ENCODE measurements at places on chromosomes 7 and 10.

DNA sequence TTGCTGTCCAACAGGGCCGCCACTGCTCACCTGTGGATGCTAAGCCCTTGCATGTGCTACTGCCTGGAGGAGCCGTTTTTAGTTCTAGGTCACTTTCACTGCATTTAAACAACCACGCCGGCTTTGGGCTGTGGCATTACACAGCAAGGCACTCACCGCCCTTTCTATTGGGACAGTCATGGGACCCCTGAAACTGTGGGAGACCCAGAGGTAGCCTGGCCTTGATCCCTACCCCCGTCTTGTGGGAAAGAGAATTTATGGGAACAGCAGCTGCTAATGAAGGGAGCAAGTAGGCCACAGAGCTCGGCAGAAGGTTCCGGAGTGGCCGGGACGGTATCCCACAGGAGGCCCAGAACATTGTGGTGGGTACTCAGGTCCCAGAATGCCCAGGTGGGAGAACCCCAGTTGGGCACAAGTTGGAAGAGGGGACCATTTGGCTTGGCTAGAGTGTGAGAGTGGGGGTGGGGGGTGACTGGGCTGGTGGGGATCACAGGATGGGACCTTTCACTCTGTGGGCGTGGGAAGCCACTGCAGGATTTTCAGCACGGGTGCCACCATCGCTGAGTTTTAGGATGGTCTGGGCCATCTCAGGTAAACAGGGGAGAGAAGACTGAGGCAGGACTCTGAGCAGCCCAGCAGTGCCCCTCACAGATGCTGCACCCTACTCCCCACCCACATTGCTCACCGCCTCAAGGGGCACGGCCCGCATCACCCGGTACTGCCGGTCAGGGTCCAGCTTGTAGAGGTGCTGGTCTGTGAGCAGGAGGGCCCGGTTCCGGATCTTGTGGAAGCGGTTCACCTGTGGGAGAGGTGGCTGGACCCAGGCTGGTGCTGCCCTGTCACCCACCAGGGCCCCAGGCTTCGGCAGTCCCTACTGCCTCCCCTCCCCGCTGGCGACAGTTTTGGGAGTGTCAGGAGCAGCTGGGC is 15.2 kb downstream of the MYO1G start:
- H3K27me3 ChIP-seq: no peaks in the 10 kb centered on the region
- H3K27ac ChIP-seq: no peak overlapping the region
- DNase-seq: no peak
- no peak overlapping the region for H3K4me3 ChIP-seq

- H3K27ac ChIP-seq: peak overlapping the region; percentile 86
- peak; percentile 92 for DNase-seq
- peaks cover 2% of the 10 kb centered on the region for H3K36me3 ChIP-seq
These were observed 270.5 kb upstream of the MKLN1 start for GRCh38 chr7:131057015-131057793.

DNA sequence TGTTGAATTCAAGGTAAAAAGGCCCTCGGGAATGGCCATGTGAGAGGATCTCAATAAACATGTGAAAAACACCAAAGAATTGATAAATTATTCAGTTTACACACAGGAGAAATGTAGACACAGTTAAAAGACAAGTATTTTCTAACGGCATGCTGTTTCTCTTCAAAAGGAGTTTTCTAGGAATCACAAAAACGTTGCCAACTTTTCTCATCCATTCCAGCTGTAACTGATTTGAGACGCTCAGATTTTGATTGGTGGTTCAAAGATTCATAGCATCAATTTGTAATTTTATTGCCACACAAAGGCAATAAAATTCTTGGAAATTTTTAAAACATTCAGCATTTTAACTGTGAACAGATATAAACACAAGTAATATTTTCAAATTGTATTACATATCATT is 384.9 kb upstream of the PFKP start:
- DNase-seq: no peak
- no peaks in the 10 kb centered on the region for H3K4me1 ChIP-seq
- no peaks in the 10 kb centered on the region for H3K36me3 ChIP-seq
- no peak overlapping the region for H3K27ac ChIP-seq
- no peaks in the 10 kb centered on the region for H3K27me3 ChIP-seq

- no peaks in the 10 kb centered on the region for H3K27me3 ChIP-seq
- peaks cover 57% of the 10 kb centered on the region for H3K36me3 ChIP-seq
- H3K4me3 ChIP-seq: no peak overlapping the region
- peaks cover 51% of the 10 kb centered on the region for H3K4me1 ChIP-seq
- peak; percentile 80 for DNase-seq
These were observed 21.6 kb downstream of the RBM28 start for GRCh38 chr7:128322040-128322643.

- H3K27me3 ChIP-seq: no peaks in the 10 kb centered on the region
- no peaks in the 10 kb centered on the region for H3K36me3 ChIP-seq
- no peak overlapping the region for H3K4me3 ChIP-seq
- DNase-seq: peak; percentile 90
These were observed 77.5 kb upstream of the CTTNBP2 start for GRCh38 chr7:117950601-117951260.

GRCh38 chr10:68251625-68252495 is 19.9 kb upstream of the ATOH7 start:
- H3K27me3 ChIP-seq: no peaks in the 10 kb centered on the region
- no peak overlapping the region for H3K27ac ChIP-seq
- no peak for DNase-seq
- H3K4me3 ChIP-seq: no peak overlapping the region

DNA sequence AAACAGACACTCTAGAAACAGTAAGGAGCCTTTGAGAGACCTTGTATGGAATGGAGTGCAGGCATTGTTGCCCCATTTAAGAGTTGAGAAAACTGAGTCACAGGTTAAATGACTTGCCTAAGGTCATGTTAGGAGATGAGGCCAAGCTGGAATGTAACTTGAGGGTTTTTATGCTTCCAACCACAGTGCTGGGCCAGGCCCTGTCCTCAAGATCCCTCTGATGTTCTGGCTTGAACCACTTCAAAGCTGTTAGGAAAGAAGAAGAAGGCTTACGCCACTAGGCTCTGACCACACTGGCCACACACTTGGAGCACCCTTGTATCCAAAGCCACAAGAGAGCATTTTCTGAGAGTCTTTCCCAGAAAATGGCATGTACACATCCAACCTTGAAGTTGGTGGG is 42.7 kb downstream of the PLAU start:
- no peak overlapping the region for H3K4me3 ChIP-seq
- H3K27ac ChIP-seq: no peak overlapping the region
- H3K27me3 ChIP-seq: no peaks in the 10 kb centered on the region
- H3K36me3 ChIP-seq: no peaks in the 10 kb centered on the region
- DNase-seq: no peak

DNA sequence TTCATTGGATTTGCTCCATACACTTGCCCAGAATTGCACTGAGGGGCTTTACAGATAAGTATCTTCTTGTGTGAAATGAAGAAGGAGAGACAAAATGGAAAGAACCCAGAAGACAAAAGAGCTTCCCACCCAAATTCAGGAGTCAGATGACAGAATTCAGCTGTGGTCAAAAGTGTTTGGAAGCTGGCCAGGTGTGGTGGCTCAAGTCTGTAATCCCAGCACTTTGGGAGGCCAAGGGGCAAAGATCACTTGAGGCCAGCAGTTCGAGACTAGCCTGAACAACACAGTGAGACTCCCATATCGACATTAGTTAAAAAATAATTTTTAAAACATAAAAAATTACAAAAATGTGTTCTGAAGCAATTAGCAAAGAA is 27.1 kb downstream of the DUSP5 start:
- H3K4me3 ChIP-seq: no peak overlapping the region
- H3K27me3 ChIP-seq: no peaks in the 10 kb centered on the region
- no peaks in the 10 kb centered on the region for H3K4me1 ChIP-seq
- DNase-seq: no peak

- H3K36me3 ChIP-seq: no peaks in the 10 kb centered on the region
- peaks cover 4% of the 10 kb centered on the region for H3K4me1 ChIP-seq
- peak within 1 kb of the TSS; percentile 83 for H3K4me3 ChIP-seq
- peak within 1 kb of the TSS; percentile 31 for H3K27ac ChIP-seq
These were observed at the start of gene RAB19 for GRCh38 chr7:140403878-140404564. Gene RAB19, plus strand, starts transcription at chr7:140404058. Its CDS starts 3,589 bp downstream, at chr7:140407647.

DNA sequence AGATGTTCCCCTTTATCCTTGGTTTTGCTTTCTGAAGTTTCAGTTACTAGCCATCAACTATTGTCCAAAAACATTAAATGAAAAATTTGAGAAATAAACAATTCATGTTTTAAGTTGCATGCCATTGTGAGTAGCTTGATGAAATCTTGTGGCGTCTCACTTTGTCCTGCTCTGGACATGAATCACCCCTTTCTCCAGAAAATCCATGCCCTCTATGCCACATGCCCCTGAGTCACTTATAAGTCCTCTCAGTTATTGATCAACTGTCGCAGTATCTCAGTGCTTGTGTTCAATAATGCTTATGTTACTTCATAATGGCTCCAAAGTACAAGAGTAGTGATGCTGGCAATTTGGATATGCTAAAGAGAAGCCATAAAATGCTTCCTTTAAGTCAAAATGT is 208.0 kb upstream of the FERD3L start:
- no peaks in the 10 kb centered on the region for H3K36me3 ChIP-seq
- H3K4me3 ChIP-seq: no peak overlapping the region
- H3K27me3 ChIP-seq: no peaks in the 10 kb centered on the region
- DNase-seq: no peak
- H3K27ac ChIP-seq: no peak overlapping the region

DNA sequence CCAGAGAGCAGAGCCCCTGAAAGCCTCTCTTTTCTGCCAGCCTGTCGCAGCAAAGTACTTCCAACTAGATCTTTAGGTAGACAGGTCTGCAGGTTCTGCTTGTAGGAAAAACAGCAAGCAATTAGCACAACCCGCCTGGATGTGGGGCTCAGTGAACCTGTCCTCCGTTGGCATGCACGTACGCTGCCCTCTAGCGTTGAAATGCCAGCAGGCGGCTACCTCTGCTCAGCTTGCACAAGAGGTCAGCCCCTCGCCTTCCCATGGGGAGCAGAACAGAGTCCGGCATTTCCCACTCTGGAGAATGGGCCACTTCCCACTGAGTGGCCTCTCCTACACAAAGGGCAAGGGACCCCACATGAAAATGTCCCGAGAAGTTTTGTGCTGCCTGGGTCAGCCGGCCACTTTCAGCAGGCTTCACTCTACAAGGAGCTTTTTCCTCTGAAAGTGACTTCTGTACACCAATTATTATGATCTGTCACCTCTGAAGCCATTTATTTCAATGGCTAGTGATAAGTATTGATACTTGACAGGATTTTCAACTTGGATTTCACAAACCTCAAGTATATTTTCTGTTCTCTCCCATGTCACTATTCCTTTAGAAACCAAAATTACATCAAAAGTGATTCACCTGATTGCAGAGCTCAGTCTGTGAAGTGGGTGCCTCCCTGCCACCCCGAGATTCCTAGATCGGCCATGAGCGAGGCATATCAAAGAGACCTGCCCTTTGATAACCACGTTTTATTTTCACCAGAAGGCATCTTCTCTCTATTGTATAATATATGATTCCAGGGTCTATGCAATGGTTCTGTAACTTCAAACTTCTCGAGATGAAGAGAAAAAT is 56.7 kb downstream of the JCAD start:
- DNase-seq: peak; percentile 82
- no peak overlapping the region for H3K27ac ChIP-seq
- H3K4me3 ChIP-seq: no peak overlapping the region
- no peaks in the 10 kb centered on the region for H3K36me3 ChIP-seq

GRCh38 chr7:55344840-55345239 is 20.3 kb upstream of the LANCL2 start:
- no peaks in the 10 kb centered on the region for H3K4me1 ChIP-seq
- H3K27ac ChIP-seq: no peak overlapping the region
- H3K4me3 ChIP-seq: no peak overlapping the region
- H3K27me3 ChIP-seq: peaks cover 12% of the 10 kb centered on the region
- no peaks in the 10 kb centered on the region for H3K36me3 ChIP-seq

GRCh38 chr7:93402944-93403343 is 170.8 kb downstream of the VPS50 start:
- DNase-seq: no peak
- H3K36me3 ChIP-seq: no peaks in the 10 kb centered on the region
- no peaks in the 10 kb centered on the region for H3K4me1 ChIP-seq
- H3K27me3 ChIP-seq: no peaks in the 10 kb centered on the region

GRCh38 chr7:31890198-31890597 is 180.0 kb downstream of the PDE1C start:
- H3K4me1 ChIP-seq: peaks cover 7% of the 10 kb centered on the region
- no peak overlapping the region for H3K27ac ChIP-seq
- peak; percentile 46 for DNase-seq
- H3K36me3 ChIP-seq: no peaks in the 10 kb centered on the region

- H3K4me3 ChIP-seq: no peak overlapping the region
- DNase-seq: peak; percentile 24
- H3K36me3 ChIP-seq: no peaks in the 10 kb centered on the region
- H3K27ac ChIP-seq: no peak overlapping the region
- H3K4me1 ChIP-seq: no peaks in the 10 kb centered on the region
These were observed 11.8 kb upstream of the MIOS start for GRCh38 chr7:7554649-7555575.

- H3K4me3 ChIP-seq: no peak overlapping the region
- H3K27me3 ChIP-seq: peaks cover 2% of the 10 kb centered on the region
- DNase-seq: no peak
- no peak overlapping the region for H3K27ac ChIP-seq
- H3K36me3 ChIP-seq: no peaks in the 10 kb centered on the region
- H3K4me1 ChIP-seq: peaks cover 21% of the 10 kb centered on the region
These were observed 174.4 kb downstream of the PRKCQ start for GRCh38 chr10:6405713-6406112.

GRCh38 chr7:3482147-3482921 is 181.3 kb downstream of the SDK1 start:
- H3K4me3 ChIP-seq: no peak overlapping the region
- DNase-seq: peak; percentile 1
- peaks cover 3% of the 10 kb centered on the region for H3K27me3 ChIP-seq
- no peaks in the 10 kb centered on the region for H3K36me3 ChIP-seq
- H3K4me1 ChIP-seq: no peaks in the 10 kb centered on the region

GRCh38 chr7:151185762-151186639 is 1.0 kb downstream of the ASB10 start:
- no peak overlapping the region for H3K4me3 ChIP-seq
- DNase-seq: no peak
- H3K27ac ChIP-seq: no peak overlapping the region
- no peaks in the 10 kb centered on the region for H3K4me1 ChIP-seq

DNA sequence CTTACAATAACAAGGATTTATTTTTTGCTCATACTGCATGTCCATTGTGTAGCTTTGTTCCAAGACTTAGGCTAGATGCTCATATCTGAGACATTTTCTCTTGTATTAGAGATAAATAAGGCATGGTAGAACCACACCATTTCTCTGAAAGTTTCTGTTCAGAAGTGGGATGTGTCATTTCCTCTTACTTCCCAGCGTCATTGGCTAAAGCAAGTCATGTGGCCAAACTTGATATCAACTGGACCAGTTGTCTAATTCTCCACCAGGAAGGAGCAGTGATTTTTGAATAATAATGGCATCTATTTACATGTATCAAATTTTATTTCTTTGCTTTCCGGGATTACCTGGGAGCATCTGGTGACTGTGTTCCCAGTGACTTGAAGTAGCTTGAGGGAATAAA is 38.3 kb downstream of the AHCYL2 start:
- H3K36me3 ChIP-seq: no peaks in the 10 kb centered on the region
- no peaks in the 10 kb centered on the region for H3K27me3 ChIP-seq
- peaks cover 3% of the 10 kb centered on the region for H3K4me1 ChIP-seq
- no peak for DNase-seq

- no peaks in the 10 kb centered on the region for H3K4me1 ChIP-seq
- no peaks in the 10 kb centered on the region for H3K36me3 ChIP-seq
- H3K27ac ChIP-seq: no peak overlapping the region
- DNase-seq: no peak
- H3K4me3 ChIP-seq: no peak overlapping the region
- H3K27me3 ChIP-seq: no peaks in the 10 kb centered on the region
These were observed 50.4 kb upstream of the NKX6-2 start for GRCh38 chr10:132836248-132836831.

GRCh38 chr10:92760609-92761008 is 70.9 kb downstream of the HHEX start:
- H3K27ac ChIP-seq: no peak overlapping the region
- no peak overlapping the region for H3K4me3 ChIP-seq
- peak; percentile 86 for DNase-seq
- peaks cover 66% of the 10 kb centered on the region for H3K4me1 ChIP-seq
- H3K36me3 ChIP-seq: no peaks in the 10 kb centered on the region
- H3K27me3 ChIP-seq: no peaks in the 10 kb centered on the region
